ENCODE measurements at places on chromosomes 7 and 10. TPM values are rescaled to one million over a fixed set of nuclear protein-coding genes. Genes with fewer than 3 reads are reported as not detected.

ANKRD61 gene
- polyA plus RNA-seq: 0.24 TPM

PLEKHS1 gene
- polyA plus RNA-seq: not detected

NUDT1 gene
- polyA plus RNA-seq: 52.1 TPM

ITGA8 gene
- not detected for polyA plus RNA-seq

CRPPA gene
- polyA plus RNA-seq: 0.79 TPM

EPHA1 gene
- polyA plus RNA-seq: 0.80 TPM

GDF2 gene
- not detected for polyA plus RNA-seq

ADRA2A gene
- polyA plus RNA-seq: not detected

EGR2 gene
- 2.6 TPM for polyA plus RNA-seq

RNF133 gene
- not detected for polyA plus RNA-seq

OLAH gene
- polyA plus RNA-seq: not detected

GNAT3 gene
- not detected for polyA plus RNA-seq

ASAH2 gene
- polyA plus RNA-seq: 1.5 TPM

LBX1 gene
- polyA plus RNA-seq: not detected

STEAP4 gene
- 0.09 TPM for polyA plus RNA-seq

BTAF1 gene
- polyA plus RNA-seq: 14.5 TPM

AKR1C1 gene
- polyA plus RNA-seq: not detected

GCK gene
- 0.68 TPM for polyA plus RNA-seq

AS3MT gene
- polyA plus RNA-seq: not detected

HOXA6 gene
- 0.39 TPM for polyA plus RNA-seq

HOXA13 gene
- polyA plus RNA-seq: not detected

TMEM140 gene
- polyA plus RNA-seq: 34.7 TPM
